Left kidney (tissue), 8 donors: ENCODE measurements at places on chromosomes 1 and 21.
A peak's percentile ranks its signal among the peaks of the same experiment; 100 is the strongest.

- DNase-seq = peak; percentile 55
These were observed 27.6 kb downstream of the C2CD2 start for GRCh38 chr21:41926117-41926806.

GRCh38 chr1:20325844-20326420 lies 35.3 kb downstream of the VWA5B1 start:
- DNase-seq = no peak

GRCh38 chr1:155990005-155990739 lies 11.8 kb upstream of the ARHGEF2 start:
- no peak for DNase-seq

- DNase-seq = no peak
These were observed 72.9 kb downstream of the SETD4 start for GRCh38 chr21:35987475-35987874.

- no peak for DNase-seq
These were observed 7.9 kb upstream of the CLDN14 start for GRCh38 chr21:36487641-36488307.
